PC-9 (cell line): ENCODE measurements at places on chromosomes 13 and 19.

DNA sequence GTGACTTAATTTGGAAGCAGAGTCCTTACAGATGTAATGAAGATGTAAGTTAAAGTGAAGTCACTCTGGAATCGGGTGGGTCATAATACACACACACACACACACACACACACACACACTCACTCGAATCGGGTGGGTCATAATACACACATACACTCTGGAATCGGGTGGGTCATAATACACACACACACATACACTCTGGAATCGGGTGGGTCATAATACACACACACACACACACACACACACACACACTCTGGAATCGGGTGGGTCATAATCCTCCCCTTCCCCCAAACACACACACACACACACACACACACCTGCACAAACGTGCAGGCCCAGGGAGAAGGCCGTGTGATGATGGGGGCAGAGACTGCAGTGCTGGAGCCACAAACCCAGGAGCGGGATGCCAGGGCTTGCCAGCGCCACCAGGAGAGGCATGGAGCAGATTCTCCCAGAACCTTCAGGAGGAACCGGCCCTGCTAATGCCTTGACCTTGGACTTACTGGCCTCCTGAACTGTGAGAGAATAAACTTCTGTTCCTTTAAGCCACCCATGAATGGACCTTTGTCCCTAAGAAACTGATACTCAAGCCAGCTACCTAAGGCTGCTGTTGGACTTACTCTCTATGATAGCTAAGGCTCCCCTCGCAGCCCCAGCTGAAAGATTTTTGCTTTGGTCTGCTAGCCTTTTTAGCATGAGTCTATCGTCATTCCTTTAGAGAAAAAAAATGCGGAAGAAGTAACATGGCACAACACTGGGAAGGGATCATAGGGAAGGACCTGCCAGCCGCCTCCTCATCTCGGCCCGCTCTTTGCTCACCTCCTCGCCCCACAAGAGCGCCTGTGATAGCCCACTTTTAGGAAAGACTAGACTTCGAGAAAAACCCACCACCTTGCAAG, 136.2 kb upstream of the RNF113B start:
- no peak for DNase-seq
- H3K36me3 ChIP-seq, result no peaks in the 10 kb centered on the region
- no peak overlapping the region for H3K4me3 ChIP-seq
- H3K4me1 ChIP-seq, result no peaks in the 10 kb centered on the region
- no peak overlapping the region for H3K27ac ChIP-seq

DNA sequence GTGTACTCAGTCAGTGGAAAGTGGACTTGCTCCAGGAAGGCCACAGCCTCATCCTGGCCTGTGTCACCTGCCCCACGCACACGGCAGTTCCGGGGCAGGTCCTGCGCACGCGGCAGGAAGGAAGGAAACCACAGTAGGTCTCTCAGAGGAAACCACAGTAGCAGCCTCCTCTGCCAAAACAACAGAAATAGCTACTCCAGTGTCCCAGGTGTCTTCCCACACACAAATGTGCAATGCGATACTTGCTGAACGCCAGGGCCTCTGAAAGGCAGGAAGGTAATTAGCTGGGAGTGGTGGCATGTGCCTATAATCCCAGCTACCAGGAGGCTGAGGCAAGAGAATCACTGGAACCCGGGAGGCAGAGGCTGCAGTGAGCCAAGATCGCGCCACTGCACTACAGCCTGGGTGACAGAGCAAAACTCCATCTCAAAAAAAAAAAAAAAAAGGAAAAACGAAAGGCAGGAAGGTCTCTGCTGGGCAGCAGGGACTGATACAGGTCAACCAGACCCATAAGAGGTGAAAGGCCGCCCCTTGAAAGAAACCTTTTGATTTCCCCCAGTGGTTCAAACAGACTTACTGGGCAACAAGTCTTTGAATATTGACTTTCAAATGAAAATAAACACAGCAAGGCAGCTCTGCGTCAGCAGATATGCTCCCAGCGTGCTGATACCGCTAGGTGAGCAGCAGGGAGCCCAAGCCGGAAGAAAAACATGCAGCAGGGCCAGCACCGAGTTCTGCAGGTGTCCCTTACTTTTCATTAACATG, 49.5 kb downstream of the CRYL1 start:
- no peaks in the 10 kb centered on the region for H3K36me3 ChIP-seq
- no peak overlapping the region for H3K4me3 ChIP-seq
- H3K27ac ChIP-seq, result no peak overlapping the region
- no peak for DNase-seq
- no peaks in the 10 kb centered on the region for H3K4me1 ChIP-seq

GRCh38 chr19:795073-795611, 2.1 kb upstream of the PTBP1 start:
- no peaks in the 10 kb centered on the region for H3K27me3 ChIP-seq
- no peak overlapping the region for H3K27ac ChIP-seq
- peaks cover 10% of the 10 kb centered on the region for H3K4me1 ChIP-seq
- no peak overlapping the region for H3K4me3 ChIP-seq
- no peak for DNase-seq
- no peaks in the 10 kb centered on the region for H3K36me3 ChIP-seq

DNA sequence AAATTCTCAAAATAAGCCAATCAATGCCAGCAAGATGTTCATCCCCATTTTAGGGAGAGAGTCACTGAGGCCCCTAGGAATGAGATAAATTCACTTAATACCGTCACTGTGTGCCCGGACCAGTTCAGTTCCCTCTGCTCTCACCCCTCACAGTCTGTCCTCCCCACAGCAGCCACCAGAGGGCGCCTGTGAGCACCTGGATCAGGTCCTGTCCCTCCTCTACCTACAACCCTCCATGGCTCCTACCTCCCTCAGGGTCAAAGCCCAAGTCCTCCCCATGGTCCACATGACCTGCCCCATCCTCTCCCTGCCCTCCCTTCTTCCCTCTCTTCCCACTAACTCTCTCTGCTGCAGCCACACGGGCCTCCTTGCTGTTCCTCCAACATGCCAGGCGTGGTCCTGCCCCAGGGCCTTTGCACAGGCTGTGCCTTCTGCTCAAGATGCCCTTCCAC, 42.0 kb upstream of the NFIC start:
- no peak overlapping the region for H3K27ac ChIP-seq
- no peaks in the 10 kb centered on the region for H3K27me3 ChIP-seq
- H3K36me3 ChIP-seq, result no peaks in the 10 kb centered on the region
- no peaks in the 10 kb centered on the region for H3K4me1 ChIP-seq

DNA sequence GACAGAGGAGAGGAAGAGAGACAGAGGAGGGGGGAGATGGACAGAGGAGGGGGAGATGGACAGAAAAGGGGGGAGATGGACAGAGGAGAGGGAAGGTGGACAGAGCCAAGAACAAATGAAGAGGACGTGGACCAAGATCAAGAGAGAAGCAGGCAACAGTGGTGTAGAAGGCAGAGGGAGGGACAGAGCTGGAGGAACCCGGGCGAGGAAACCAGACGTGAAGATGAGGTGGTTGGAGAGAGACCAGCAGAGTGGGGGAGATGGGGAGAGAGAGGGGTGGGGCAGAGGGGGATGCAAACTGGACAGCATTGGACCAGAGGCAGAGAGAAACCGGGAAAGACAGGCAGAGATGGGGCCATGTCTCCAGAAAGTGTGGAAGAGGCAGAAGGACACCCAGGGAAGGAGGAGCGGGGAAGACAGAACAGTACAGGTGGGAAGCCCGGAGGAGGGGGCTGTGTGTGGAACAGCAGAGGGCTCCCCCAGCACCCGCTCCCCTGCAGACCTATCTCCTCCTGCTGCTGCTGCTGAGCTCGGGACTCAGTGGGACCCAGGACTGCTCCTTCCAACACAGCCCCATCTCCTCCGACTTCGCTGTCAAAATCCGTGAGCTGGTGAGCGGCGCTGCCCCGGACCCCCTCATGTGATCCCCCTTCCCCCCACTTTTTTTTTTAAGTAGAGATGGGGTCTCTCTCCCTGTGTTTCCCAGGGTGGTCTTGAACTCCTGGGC, 1.3 kb downstream of the FLT3LG start:
- H3K27ac ChIP-seq, result no peak overlapping the region
- 0 out of 2 replicates have a peak, but pooled peaks cover 3% of the 10 kb centered on the region for H3K4me1 ChIP-seq
- H3K4me3 ChIP-seq, result no peak overlapping the region

GRCh38 chr13:45178349-45179162, 22.3 kb downstream of the KCTD4 start:
- no peak overlapping the region for H3K27ac ChIP-seq
- H3K36me3 ChIP-seq, result peaks cover 4% of the 10 kb centered on the region
- H3K4me3 ChIP-seq, result no peak overlapping the region
- H3K4me1 ChIP-seq, result no peaks in the 10 kb centered on the region
- H3K27me3 ChIP-seq, result no peaks in the 10 kb centered on the region

GRCh38 chr13:40667622-40667978, 1.2 kb upstream of the FOXO1 start:
- peaks cover 29% of the 10 kb centered on the region for H3K4me1 ChIP-seq
- no peaks in the 10 kb centered on the region for H3K36me3 ChIP-seq
- H3K4me3 ChIP-seq, result peak overlapping the region; percentile 90

- H3K4me1 ChIP-seq, result no peaks in the 10 kb centered on the region
- no peak for DNase-seq
- no peaks in the 10 kb centered on the region for H3K27me3 ChIP-seq
- no peak overlapping the region for H3K27ac ChIP-seq
- H3K36me3 ChIP-seq, result no peaks in the 10 kb centered on the region
These were observed 11.5 kb upstream of the SUPT20H start for GRCh38 chr13:37070956-37071355.

DNA sequence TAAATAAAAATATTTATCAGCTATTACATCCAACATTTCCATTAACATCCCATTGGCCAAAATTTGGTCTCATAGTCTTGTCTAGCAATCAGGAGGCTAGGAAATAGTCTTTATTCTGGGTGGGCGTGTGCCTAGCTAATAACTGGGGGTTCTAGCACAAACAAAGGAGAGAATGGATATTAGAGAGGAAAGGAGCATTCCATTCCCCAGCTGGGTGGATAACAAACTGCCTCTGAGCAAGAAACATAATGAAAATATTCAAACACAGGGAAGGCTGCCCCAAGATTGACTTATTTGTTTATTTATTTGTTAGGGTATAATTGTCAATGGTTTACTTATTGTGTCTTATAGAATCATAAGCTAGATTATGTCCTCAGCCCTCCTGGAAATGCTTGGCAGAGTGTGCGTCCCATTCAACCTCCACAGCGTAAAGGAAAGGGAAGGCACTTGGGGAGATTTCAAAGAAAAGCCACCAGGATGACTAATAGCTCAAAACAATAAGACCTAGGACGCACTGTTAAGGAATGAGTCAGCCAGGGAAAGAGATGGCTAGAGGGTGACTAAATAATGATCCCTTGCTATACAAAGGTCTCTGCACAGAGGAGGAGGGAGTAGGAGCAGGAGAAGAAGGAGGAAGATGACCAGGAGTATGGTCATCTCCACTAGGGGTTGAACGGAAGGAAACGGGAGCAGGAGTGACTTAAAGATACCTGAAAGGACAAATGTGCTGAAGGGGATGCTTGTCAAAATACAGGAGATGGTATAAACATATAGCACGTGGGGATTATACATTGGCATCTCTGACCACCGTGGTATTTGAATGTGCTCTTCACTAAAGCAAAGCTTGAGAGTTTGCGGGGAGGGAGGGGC, 23.5 kb upstream of the USP12 start:
- peak overlapping the region; percentile 63 for H3K27ac ChIP-seq
- no peaks in the 10 kb centered on the region for H3K27me3 ChIP-seq
- H3K36me3 ChIP-seq, result no peaks in the 10 kb centered on the region
- H3K4me1 ChIP-seq, result peaks cover 36% of the 10 kb centered on the region
- no peak overlapping the region; the same call in 1 of the 2 replicates for H3K4me3 ChIP-seq
- peak; percentile 96 for DNase-seq

DNA sequence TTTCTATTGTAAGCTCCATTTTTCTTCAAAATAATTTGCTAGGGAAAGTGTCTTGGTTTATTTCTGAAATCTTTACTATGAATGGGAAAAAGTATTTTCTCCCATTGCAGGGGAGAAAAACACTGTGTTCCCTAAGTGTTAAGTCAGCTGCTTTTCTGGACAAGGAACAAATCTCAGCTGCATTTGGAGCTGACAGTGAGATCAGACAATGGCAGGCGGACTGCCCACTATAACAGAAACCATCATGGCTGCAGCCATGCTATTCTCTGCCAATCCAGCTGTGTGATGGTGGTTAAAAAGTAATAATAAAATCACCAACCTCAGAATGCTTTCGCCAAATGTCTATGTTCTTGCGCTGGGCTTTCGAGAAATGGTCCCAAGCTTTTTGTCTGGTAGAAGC, 302.7 kb downstream of the DNAJC15 start:
- no peaks in the 10 kb centered on the region for H3K27me3 ChIP-seq
- no peaks in the 10 kb centered on the region for H3K36me3 ChIP-seq
- DNase-seq, result no peak
- H3K4me3 ChIP-seq, result no peak overlapping the region
- H3K27ac ChIP-seq, result no peak overlapping the region
- no peaks in the 10 kb centered on the region for H3K4me1 ChIP-seq
